Amygdala (tissue), 56 donors: ENCODE measurements at places on chromosomes 6 and 20.

DNA sequence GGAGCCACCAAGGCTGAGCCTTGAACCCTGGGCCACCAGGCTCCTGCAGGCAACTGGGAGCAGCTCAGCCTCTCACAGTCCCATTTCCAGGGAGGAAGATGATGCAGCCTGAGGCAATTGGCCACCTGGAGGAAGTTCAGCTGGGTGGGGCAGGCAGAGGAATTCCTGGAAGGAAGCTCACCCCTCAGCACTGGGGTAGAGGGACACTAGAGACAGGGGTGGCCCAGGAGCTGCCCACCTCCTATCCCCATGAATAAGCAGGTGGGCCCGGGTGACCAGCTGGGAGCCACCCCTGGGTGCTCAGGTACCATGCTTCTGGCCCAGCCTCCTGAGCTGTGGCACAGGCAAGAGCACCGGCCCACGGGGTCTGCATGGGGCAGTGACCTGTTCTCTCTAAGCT lies 3.6 kb upstream of the HSPA12B start:
- no peak for DNase-seq

DNA sequence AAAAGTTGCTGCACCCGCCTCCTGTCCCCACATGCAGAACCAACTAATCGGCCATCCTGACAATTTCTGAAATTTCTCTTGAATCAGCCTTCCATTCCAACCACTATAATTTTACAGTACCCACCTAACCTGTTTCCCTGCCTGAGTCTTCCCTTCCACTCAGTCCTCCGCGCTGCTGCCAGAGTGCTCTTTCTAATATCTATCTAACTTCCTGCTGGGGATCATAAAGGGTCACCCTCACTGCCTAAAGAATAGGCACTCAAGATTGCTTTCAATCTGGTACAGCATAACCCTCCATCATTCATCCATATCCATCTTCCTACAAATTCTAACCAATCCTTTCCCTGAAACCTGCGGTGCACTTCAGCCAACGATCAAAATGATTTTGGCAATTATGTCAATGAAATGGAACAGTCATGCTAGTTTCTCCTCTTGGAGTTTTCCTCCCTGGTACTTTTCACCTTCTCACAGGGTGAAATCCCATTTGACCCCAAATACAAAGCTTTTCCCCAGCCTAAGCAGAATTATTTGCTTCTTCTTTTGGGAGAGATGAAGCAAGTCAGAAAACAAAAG lies 117.5 kb upstream of the BEND6 start:
- no peak for DNase-seq

GRCh38 chr6:30394139-30394538 lies 49.2 kb downstream of the RPP21 start:
- no peak for DNase-seq

GRCh38 chr6:111210194-111210728 lies 123.0 kb downstream of the SLC16A10 start:
- DNase-seq, result no peak

DNA sequence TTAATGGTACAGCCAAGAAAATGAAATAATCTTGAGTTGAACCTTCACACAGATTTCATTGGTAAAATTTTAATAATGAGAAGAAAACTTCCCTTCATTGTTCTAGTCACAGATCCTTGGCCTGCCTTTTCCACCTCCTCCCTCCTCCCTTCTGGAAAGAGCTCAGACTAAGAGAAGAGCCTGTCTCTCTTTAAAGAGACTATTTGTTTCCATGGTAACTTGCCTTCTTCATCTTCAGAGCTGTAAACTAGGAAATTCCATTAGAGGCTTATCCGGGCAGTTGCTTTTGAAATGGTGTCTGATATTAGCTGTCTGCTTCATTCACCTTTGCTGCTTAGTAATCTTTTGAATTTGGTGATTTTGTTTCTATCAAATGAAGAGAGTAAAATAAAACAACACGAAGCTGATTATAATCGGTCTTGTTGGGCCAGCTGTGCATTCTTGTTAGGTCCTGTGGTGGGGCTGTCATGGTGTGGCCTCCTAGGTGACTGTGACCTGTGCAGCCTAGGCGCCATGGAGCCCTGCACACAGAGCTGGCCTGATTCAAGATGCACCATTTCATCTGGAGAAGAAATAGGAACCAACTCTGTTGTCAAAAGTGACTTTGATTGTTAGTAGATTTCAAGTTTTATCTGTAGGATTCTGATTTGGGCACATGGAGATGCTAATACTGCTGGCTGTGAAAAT lies 96.7 kb downstream of the MAP3K7 start:
- no peak for DNase-seq
